EH (cell line): ENCODE measurements at places on chromosomes 2 and 18.
A peak's percentile ranks its signal among the peaks of the same experiment; 100 is the strongest.

DNA sequence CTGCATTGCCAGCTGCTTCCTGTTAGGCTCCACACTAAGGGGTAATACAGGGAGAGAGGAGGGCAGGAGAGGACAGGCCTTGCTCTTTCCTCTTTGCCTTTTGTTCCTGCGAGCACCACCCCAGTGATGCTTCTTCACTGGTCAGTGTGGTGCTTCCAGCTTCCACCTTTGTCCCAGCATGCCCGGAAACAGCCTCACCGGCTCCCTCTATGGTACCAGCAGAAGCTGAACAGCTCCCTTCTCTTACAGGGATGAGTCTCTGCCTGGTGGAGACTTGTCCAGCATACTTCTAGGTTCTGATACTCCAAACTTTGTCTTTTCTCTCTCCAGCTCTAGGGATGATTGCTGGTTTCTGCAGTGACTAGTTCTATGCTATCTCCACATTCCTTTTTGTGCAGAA is 413.3 kb downstream of the TSN start:
- DNase-seq = peak; percentile 8

- no peak for DNase-seq
Observed at GRCh38 chr2:61045226-61045625, 20.4 kb upstream of the SANBR start.

DNA sequence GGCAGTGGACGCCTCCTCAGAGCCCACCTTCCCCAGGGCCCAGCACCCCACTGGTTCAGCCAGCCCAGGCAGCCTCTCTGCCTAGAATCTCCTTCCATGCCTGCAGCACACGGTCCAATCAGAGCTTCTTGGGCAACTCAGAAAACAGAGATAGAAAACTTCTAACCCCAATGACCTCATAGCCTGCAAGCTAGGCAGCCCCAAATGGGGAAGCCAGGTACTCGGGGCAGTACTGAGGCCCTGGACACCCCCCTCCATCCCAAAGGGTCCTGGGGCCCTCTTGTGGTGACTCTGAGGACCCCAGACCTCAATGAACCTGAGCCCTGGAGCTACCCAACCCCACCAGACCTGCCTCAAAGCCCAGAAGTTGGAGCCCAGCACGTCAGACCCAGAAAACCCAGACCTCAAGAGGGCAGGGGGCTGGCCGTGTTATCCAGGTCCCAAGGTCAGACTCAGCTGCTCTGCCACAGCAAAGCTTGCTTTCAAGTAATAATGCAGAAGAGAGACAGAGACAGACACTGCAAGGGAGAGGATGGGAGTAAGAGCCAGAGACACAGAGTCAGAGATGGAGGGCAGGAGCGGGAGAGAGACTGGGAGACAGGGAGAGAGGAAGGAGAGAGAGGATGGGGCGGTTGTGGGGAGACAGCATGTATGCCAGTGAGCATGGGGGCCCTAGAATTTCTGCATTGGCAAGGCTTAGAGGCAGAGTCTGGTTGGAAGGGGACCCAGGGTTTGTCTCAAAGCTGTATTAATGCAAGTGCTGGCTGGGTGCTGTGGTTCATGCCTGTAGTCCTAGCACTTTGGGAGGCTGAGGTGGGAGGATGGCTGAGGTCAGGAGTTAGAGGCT is 28.2 kb downstream of the SERTAD2 start:
- DNase-seq = no peak

DNA sequence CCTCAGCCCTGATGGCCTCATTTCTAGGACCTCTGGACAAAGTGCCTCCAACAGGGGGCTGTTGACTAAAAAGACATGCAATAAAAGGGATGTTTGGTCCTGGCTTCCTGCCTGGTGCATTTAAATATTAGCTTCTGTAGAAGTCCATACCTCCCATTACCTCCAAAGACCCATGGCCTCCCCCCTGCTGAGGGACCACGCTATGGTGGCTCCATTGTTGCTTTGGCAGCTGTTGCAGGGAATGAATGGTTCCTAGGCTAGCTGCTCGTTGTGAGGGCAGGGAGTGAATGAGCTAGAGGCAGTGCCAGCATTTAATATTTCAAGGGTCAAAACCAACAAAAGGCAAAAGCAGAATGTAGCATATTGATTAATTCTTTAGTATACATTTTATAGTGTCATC is 285.9 kb downstream of the SLC8A1 start:
- DNase-seq = no peak

DNA sequence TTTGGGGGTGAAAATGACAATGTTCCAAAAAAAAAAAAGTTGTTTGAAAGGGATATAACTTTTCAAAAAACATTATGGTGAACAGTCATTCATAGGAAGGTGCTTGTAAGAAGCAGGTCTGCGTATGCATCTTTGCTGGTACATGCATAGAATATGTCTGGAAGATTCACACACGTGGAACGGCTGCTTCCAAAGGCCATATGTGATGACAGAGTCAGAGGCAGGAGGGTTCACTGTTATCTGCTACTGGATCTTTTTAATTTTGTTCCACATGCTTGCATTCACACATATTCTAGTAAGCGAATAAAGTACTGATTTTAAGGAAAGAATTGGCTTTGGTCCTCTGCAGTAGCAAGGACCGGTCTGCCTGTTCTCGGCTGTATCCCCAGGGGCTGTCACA is 193.4 kb downstream of the SMAD7 start:
- DNase-seq = no peak

- DNase-seq = peak; percentile 1
Observed at GRCh38 chr2:195413422-195413821, 243.6 kb upstream of the SLC39A10 start.

DNA sequence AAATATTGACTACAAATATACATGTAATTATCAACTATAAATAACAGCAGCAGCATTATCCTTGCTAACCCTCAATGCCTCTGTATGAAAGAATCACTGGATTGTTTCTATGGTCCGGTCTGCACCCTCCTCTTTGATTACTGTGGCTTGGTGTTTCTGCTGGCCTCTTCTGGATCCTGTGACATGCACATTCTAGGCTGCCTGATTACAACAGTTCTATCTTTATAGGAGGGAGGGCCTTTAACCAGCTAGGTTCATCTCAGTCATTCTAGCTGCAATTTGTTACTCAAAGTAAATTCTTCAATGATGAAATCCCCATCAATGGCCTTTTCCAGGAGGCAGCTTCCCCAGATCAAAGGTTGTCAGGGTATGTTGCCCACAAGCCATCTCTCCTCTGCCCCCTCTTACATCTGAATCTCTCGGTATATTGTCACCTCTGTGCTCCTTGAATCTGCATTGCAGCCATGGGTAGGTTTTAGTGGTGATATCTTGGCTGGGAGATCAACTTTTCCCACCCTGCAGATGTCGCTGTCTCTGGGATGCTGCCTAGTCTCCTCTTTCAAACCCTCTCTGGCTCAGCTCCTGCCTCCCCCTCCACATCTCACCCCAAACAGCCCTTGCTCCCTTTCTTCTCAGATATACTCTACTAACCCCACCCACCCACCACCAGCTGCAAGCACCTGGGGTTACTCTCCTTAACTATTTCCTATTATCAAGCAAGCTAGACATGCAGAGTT is 106.2 kb upstream of the BZW1 start:
- DNase-seq = peak; percentile 47

DNA sequence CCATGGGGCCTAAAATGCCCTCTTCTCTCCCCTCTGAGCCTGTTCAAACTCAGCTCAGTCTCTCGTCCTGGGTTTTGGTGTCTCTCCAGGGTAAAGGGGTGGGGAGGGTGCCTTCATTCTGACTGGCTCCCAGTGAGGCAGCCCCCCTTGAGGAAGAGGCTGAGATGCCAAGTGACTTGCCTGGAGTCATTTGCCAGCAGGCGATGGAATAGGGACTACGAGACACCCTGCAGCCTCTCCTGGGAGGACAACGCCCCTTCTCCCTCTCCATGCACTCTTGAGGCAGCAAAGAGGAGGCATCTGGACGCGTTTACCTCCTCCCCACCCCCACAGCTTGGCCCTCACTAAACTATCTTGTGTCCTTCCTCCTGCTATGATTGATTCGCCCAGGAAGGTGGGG is 760 bp upstream of the STON1 start:
- no peak for DNase-seq

GRCh38 chr2:75055820-75056675 is 97.6 kb downstream of the POLE4 start:
- DNase-seq = peak; percentile 57

DNA sequence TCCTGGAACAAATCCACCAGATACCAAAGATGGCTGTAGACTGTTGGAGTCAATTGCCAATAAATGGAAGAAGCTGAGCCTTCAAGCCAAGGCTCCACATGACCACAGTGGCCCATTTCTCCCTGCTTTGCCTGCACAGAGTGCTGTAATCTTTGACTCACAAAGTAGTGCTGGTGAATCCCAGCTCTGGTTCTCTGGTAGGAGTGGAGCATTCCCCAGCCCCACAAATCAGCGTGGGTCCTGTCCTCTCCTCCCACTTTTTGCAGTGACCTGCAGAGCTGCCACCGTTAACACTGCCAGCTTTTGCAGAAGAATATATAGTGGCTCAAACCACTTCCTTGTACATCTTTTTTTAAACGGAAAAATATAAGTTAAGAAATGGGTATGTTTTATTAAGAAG is 93.9 kb downstream of the MGAT5 start:
- peak; percentile 24 for DNase-seq

DNA sequence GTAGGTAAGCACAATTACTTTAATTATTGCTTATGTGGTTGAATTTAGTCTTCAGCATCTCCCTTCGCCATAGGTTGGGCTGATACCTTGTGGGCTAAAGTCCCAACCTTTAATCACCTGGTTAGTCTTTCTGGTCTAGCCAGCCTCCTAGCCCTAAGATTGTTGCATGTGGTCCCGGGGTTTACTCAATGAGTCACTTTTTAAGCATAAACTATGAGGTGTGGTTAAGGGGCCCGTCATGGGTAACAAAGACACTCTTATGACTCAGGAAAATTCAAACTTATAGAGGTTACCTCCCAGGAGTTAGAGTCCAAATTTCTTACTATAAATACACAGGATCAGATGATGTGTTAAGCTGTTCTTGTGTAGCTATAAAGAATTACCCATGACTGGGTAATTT is 841.6 kb downstream of the TRIB2 start:
- no peak for DNase-seq

DNA sequence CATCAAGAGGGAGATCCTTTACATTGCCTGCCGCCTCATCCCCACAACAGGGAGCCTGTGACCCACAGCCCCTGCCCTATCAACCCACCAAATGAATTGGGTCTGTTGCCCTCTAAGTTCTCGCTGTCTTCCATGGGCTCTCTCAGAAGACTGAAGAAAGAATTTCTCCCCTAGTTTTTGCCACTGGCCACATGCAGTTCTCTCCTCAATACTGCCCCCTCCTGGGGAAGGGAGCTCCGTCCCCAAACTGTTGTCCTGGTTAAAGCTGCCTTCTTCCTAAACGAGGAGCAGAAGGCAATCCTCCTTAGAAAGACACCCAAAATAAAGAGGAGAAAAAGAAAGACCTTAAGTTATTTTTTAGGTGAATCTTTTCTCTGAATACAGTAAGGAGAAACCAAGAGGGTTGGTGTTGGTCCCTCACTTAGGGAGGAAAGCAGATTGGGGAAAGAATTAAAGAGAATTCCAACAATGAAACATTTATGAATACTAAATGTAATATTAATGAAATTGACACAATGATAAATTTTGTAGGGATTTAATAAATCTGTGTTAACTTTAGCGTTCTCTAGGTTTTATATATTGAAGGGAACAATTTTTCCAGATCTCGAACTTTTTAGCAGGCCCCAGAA is 31.1 kb upstream of the SATB2 start:
- peak; percentile 66 for DNase-seq

DNA sequence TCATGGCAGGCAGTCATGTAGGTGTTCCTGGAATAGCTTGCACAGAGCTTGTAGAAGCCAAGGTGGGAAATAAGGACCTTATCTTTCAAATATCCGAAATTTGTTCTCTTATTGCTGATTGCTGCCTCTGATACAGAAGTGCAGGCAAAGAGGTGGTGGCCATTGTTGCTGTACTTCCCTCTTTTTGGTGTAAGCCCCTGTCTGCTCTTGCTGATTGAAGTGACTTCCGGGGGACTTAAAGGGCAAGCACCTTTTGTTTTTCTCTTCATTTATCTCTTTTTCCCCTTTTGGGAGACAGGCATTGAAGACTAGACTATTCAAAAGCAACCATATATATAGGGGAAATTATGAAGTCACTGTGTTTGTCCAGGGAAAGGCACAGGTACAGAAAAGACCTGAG is 131.6 kb upstream of the OTX1 start:
- no peak for DNase-seq

GRCh38 chr18:8299054-8299980 is 309.9 kb upstream of the RAB12 start:
- DNase-seq = no peak

- DNase-seq = no peak
Observed at GRCh38 chr2:1997409-1997808, 253.1 kb upstream of the PXDN start.

GRCh38 chr18:50051288-50051687 is 143.7 kb downstream of the MYO5B start:
- peak; percentile 2 for DNase-seq

DNA sequence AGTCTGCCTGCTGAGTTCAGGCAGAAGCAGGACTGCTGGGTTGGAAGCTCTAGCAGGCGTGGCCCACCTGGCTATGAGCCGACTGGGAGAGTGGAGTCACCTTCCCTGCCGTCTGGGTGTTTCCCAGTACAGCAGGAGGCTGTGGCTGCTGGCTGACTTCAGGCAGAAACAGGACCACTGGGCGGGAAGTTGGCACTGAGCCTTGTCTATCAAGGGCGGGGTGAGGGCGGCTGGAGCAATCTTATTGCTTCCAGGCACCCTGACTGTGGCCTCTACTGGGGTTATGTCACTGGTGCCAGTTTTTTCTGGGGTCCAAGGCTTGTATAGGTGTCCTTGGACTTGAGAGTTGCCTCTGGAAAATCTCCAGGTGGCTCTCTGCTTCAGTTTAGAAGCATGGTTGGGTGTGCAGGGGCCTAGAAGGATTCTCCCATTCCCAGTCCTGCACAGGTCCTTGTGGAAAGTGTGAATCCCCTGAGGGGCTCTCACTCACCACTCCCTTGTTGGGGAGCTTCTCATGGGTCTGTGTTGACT is 30.5 kb downstream of the LTBP1 start:
- no peak for DNase-seq

DNA sequence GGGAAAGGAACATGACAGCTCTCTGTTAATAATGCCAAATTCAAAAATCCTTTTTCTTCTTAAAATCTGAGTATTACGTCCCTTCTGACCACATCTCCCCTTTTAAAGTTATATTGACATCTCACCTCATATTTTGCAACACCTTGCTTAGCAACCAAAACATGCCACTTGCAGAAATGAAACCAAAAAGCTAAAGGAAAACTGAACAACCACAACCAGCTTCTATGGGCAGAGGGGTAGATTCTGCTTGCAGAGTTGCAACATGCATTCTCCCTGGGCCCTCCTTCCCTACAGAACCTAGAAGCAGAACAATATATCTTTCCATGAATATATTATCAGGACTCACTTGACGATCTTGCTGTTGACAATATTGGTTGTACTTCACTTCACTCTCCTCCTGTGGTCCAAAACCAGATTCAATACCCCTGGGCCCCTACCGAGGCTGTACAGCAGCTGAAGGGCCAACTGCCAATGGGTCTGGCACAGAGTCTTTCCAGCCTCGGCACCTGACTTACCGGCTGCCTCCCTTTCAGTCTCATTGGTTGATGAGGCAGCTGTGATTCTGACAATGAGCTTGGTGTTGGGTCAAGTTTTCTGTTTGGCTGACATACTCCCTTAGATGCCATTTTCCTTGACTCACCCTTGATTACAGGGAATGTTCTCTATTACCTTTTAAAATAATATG is 616.6 kb downstream of the ZEB2 start:
- no peak for DNase-seq
